ENCODE measurements at places on chromosomes 1 and 21. TPM values are rescaled to one million over a fixed set of nuclear protein-coding genes. Genes with fewer than 3 reads are reported as not detected.

Gene MNDA
- total RNA-seq, result not detected

Gene RUNX1
- total RNA-seq, result 10.1 TPM

Gene SPATA1
- not detected for total RNA-seq

Gene PHLDA3
- total RNA-seq, result 49.1 TPM
